A549 treated with Hydrocortisone at 1 μM for 4 hours (cell line): ENCODE measurements at places on chromosomes 16 and 17. TPM values are rescaled to one million over a fixed set of nuclear protein-coding genes. Genes with fewer than 3 reads are reported as not detected.

GAS7 gene
- total RNA-seq = 0.23 to 0.67 TPM (median 0.46 TPM) in 5 replicates

TOP2A gene
- total RNA-seq = 183 to 274 TPM (median 213 TPM) in 5 replicates

KRTAP2-2 gene
- not detected in 5 replicates for total RNA-seq

AXIN1 gene
- total RNA-seq = 27.8 to 33.2 TPM (median 30.5 TPM) in 5 replicates

TBC1D26 gene
- 0.07 TPM in 1 of 5 replicates, not detected in the others for total RNA-seq

HOXB4 gene
- total RNA-seq = 0.09 to 0.16 TPM (median 0.13 TPM) in 5 replicates

MYH1 gene
- total RNA-seq = not detected in 5 replicates

SHISA9 gene
- total RNA-seq = 0.01 to 0.13 TPM (median 0.07 TPM) in 5 replicates

ZG16 gene
- not detected in 5 replicates for total RNA-seq

FNDC8 gene
- 0.06 to 0.16 TPM (median 0.08 TPM) in 5 replicates for total RNA-seq
